A549 treated with Hydrocortisone at 1 μM for 4 hours (cell line): ENCODE measurements at places on chromosomes 4 and X. TPM values are rescaled to one million over a fixed set of nuclear protein-coding genes. Genes with fewer than 3 reads are reported as not detected.

CLCN5 gene
- total RNA-seq: 1.6 to 4.0 TPM (median 2.6 TPM) in 5 replicates

TEC gene
- total RNA-seq: 1.3 to 2.7 TPM (median 1.5 TPM) in 5 replicates

SLC10A4 gene
- total RNA-seq: 5.9 to 7.3 TPM (median 6.1 TPM) in 5 replicates

DMP1 gene
- not detected in 5 replicates for total RNA-seq

KIT gene
- 0.02 to 0.03 TPM (median 0.03 TPM) in 3 of 5 replicates, not detected in the others for total RNA-seq
